Ascending aorta (tissue), 2 donors: ENCODE measurements at places on chromosomes 3 and 15.

GRCh38 chr15:30958219-30958618, 33.2 kb downstream of the MTMR10 start:
- DNase-seq: no peak

DNA sequence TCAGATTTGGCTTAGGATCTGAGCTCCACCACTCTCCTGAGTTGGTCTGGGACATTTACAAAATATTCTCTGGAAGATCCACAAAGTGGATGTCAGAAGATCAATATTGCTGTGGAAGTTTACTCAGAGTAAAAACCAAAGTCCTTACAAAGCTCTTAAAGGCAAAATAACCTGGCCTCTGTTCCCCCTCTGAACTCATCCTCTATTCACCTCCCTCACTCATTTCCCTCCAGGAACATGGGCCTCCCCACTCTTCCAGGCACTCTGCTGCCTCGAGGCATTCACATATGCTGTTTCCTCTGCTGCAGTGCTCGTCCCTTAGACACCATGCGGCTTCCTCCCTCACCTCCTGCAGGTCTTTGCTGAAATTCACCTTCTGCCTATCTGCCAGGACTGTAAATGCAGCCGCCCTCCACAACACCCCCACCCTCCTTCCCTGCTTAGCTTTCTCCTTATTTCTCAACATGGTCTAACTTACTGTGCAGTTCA, 19.1 kb upstream of the CCDC174 start:
- peak; percentile 28 for DNase-seq

GRCh38 chr3:187922704-187923416, 177.6 kb upstream of the BCL6 start:
- DNase-seq: no peak

- DNase-seq: no peak
Observed at GRCh38 chr15:59738676-59739075, 49.6 kb upstream of the BNIP2 start.

DNA sequence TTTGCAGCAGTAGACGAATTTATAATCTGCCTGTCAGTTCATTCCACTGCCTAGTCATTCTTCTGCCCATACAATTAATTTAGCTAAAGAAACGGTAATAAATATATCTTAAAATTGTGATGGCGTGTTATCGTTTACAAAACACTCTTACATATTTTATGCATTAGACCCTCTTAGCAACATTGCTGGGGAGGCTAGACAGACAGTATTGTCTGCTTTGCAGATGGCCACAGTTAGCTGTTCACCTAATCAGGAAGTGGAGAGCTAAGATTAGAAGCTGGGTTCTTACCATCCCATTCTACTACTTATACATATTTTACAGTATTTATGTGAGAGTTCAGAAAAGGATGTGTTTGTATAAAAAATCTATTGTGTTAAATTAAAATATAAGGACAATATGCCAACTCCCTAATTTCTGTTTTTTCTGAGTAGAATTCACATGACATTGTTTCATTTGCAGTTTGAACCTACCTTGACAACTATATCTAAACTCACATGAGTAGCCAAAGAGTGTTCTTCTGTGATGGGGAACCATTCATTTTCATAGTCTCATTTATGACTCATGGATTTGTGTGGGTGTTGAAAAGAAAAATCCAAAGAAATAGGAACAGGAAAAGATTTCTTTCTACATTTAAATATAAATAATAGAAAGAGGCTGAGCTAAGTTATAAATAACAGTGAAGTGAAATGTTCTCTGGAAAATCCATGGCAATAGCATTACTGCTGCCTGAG, 41.7 kb upstream of the C3orf80 start:
- no peak for DNase-seq

DNA sequence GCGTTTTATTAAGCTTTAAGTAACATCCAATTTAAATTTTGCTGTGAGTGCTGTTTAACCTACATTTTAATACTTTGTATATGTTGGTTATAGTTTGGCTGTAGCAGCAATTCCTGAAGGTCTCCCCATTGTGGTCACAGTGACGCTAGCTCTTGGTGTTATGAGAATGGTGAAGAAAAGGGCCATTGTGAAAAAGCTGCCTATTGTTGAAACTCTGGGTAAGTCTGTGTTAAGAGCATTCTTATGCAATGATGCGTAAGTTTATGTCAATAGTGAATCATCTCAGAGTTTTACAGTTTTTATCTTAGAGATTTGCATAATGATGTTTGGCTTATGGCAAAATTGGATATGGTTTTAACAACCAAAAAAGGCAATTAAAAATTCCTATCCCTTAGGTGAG, 62.7 kb downstream of the ASTE1 start:
- DNase-seq: no peak

GRCh38 chr3:110198717-110199587, 861.6 kb upstream of the DPPA4 start:
- DNase-seq: no peak

- no peak for DNase-seq
Observed at GRCh38 chr3:16809993-16810392, 74.8 kb upstream of the PLCL2 start.

DNA sequence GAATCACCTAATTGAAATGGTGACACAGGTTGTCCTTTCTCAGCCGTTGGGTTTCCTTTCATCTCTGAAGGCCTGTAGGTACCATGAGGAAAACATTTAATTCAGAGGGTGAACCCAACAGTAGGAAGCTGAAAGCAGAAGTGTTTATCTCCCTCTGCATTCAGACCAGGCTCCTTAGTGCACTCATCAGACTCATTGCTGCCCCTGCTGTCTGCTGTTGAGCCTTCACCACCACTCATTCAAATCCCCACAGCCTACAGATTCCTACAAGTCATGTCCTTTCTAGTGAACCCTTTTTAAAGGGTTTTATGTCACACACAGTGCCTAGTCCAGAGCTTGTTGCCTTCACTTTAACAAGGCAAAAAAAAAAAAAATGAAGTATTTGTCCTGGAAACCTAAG, 13.4 kb downstream of the WDR48 start:
- DNase-seq: no peak

GRCh38 chr3:170021083-170021482, 16.7 kb upstream of the GPR160 start:
- DNase-seq: no peak

GRCh38 chr3:10006762-10007090, 19.5 kb upstream of the FANCD2 start:
- DNase-seq: no peak

- DNase-seq: no peak
Observed at GRCh38 chr3:122188737-122189136, 5.3 kb downstream of the CASR start.

- DNase-seq: no peak
Observed at GRCh38 chr15:28920781-28921331, 35.1 kb downstream of the APBA2 start.

- DNase-seq: no peak
Observed at GRCh38 chr15:65509321-65509720, 8.2 kb downstream of the DPP8 start.

- no peak for DNase-seq
Observed at GRCh38 chr3:36540888-36541518, 160.7 kb downstream of the STAC start.

DNA sequence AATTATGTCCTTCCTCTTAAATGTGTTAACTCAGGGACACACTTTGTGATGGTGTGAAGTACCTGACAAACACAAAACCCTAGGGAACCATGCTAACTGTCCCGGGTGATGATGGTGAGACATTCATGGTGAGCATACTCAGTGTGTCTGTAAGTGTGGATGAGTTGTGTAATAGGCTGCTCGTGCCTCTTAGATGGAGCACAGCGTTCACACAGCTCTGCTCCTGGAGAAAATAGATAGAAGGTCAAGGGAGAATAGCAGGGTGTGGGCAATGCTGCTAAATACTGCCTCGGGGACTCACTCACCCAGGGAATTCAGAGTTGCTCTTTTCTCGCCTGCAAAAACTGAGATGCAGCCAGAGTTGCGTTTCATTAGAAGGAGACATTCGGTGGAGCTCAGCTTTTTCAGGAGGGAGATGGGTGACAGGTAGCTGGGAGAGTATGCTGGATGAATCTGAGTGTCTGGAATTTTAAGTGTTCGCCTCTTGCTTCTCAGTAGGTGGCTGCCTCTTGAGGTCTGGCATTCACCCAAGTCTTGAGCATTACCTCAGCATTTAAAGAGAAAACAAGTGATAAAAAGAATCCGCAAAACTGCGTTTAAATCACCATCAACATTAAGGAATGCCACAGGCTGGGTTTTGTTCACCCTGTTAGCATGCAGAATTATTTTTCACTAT, 813.2 kb downstream of the AGBL1 start:
- DNase-seq: no peak
